ENCODE measurements at places on chromosomes 5 and 9.

- DNase-seq = no peak
These were observed 103.3 kb downstream of the CD180 start for GRCh38 chr5:67093279-67093678.

GRCh38 chr9:79759460-79759859 lies 187.7 kb downstream of the TLE4 start:
- no peak for DNase-seq

DNA sequence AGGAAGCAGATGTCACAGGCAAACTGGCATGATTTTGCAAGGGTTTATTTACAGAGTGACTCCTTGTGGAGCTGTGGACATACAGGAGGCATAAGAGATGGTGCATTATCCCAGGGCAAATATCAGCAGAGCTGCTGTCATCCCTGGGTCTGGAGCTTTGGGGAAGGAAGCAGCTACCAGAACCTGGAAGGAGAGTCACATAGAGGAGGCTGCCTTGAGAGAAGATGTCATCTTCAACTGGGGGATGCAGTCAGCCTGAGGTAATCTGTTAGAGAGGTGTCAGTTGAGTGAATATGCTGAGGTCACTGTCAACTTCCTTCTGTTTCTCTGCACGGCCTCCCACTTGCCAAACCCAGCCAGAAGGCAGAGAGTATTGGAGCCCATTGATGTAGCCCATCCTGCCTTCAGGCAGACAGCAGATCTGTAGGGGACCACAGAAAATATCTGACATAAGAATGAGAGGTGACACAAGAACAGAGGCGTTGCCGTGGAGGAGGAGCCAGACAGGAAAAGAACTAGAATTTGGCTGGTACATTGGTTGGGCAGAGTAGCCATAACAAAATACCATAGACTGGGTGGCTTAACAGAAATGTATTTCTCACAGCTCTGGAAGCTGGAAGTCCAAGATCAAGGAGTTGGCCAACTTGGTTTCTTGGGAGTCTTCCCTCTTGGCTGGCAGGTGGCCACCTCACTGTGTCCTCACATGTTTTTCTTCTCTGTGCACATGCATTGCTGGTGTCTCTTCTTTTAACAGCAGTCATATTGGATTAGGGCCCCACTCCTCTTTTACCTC lies 102.8 kb downstream of the SNX18 start:
- DNase-seq = no peak

- DNase-seq = no peak
These were observed 7.4 kb downstream of the MEF2C start for GRCh38 chr5:88875341-88876234.

GRCh38 chr9:119278171-119278570 lies 91.1 kb downstream of the BRINP1 start:
- no peak for DNase-seq

- no peak for DNase-seq
These were observed 69.3 kb downstream of the AMBP start for GRCh38 chr9:114008667-114009410.

DNA sequence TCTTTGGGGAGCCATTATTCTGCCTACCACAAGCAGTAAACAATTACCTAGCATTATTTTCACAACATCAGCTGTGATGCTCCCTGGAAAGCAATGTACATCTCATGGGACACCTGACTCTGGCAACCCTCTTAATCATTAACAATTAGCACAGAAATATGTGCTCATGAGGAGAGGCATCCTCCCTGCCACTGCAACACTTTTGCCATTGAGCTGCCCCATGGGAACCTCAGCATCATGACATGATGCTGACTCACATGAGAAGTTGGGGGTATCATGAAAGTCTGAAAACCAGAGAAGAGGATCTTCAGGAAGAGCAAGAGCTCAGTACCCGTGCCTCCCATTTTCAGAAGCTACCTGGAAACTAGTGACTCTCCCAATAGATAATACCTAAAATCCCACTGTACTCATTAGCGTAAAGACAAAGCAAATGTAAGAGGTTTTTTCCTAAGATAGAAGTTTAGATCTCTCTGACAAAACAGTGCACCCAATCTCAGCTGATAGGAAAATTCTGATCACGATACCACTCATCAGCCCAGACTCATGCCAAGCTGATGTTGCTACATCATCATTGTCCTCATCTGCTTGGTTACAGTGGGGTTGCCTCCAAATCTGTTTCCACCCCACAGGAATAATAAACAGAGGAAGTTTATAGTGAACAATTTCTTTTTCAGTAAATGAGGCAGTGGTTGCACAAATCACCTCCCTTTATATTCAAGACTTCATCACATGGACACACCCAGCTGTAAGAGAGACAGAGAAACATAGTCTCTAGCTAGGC lies 244.5 kb downstream of the NR2F1-AS1 start:
- no peak for DNase-seq

GRCh38 chr5:40291338-40291737 lies 388.4 kb upstream of the PTGER4 start:
- DNase-seq = no peak

GRCh38 chr5:135710045-135710675 lies 124.3 kb upstream of the SLC25A48 start:
- no peak for DNase-seq

- DNase-seq = no peak
These were observed 15.4 kb downstream of the CCL28 start for GRCh38 chr5:43396762-43397304.

- DNase-seq = no peak
These were observed 286.1 kb upstream of the IRX1 start for GRCh38 chr5:3309538-3309937.

DNA sequence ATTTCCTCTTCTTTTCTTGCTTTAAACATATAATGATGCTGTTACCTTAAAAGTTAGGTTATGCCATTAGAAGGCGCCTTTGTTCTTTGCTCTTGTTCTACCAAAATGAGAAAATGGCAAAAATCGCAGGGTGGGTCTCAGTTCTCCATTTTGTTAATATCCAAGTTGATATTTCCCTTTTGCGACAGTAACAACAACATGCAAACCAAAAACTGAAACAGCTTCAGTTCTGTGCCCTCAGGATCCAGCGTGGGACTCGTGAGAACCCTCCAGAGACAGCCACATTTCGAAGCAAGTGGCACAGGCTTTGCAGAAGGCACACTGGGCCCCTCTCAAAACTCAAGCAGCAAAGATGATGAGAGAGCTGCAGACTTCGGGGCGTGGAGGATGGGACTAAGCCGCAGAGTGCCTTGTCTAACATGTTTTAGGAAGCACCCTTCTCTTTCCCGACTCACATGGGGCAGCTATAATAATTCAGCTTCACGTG lies 33.0 kb upstream of the LCP2 start:
- no peak for DNase-seq

GRCh38 chr5:170166101-170166500 lies 60.4 kb downstream of the FOXI1 start:
- no peak for DNase-seq

GRCh38 chr5:77869116-77869798 lies 93.1 kb upstream of the TBCA start:
- DNase-seq = no peak

DNA sequence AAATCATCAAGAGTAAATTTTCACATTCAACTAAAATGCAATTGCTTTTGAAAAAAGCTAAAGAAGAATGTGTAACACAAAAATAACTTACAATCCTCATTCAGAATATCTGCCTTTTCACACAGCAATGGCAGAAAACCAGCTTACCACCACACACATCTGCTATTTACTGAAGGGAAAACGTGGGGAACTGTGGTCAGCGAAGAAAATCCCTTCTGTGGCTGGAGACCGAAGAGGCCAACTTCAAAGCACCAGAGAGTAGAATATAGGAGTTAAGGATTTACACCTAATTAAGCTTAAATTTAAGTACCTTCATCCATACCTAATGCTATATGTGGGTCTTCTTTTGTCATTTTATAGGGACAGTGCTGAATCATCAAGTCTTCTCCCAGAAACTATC lies 339.6 kb downstream of the DEPDC1B start:
- no peak for DNase-seq

DNA sequence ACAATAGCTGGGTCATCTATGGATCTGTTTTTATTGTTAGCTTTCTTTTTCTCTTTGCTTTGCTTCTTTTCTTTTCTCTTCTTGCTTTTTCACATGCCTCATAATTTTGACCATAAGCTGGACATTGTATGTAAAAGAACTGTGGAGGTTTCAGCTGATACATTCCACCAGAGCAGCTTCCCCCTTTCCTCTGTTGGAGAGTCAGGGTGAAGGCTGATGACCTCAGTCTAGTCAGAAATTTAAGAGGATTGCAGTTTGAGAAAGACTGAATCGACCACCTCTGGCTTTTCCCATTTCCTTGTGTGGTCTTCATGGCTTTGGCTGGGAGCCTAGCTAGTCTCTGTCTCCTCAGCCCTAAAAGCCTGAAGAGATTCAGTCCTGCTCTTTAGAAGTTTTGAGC lies 42.0 kb downstream of the KCNIP1 start:
- DNase-seq = no peak

- no peak for DNase-seq
These were observed 208.0 kb upstream of the ARRDC3 start for GRCh38 chr5:91591076-91591475.

DNA sequence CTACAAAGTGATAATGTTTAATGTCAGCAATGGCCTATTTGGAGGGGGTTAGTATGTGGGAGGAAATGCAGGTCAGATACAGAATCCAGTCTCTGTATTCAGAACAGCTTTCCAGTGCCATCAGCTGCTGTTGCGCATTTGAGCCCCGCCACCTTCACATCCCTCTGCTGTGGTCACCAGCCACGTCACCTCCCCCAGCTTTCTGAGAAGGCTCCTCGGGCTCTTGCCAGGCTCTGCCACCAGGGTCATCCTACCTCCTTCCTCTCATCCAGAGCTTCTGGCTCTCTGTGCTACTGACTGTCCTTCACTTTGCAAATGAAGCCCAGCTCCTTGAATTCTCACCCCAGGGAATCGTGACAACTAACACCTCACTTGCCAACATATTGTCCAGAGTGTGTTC lies 138.8 kb downstream of the PIK3R1 start:
- DNase-seq = no peak

DNA sequence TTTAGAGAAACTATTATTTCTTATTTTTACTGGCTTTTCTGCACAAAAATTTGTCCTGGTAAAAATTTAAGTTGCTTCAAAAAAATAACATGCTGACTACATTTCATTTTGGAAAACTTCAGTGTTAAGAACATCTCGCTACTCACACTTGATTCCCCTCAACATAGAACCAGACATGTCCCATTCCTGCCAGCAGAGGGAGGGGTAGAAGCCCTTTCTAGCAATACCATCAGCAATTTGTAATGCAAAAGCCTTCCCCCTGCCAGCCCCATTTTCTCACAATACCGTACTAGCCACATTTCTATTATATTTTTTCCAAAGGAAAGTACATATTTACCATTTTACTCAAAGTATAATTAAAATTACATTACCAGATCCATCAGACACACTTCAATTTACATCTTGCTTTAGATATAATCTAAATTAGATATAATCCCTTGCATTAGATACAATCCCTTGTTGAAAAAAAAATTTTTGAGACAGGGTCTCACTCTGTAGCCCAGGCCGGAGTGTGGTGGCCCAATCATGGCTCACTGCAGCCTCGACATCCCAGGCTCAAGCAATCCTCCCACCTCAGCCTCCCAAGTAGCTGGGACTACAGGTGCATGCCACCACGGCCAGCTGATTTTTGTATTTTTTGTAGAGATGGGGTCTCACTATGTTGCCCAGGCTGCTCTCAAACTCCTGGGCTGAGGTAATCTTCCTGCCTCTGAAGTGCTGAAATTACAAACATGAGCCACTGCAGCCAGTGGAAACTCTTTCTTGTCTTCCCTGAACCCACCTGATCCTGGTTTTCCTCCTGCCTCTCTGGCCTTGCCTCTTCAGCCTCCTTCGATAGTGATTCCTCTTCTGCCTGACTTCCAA lies 39.6 kb upstream of the IDNK start:
- DNase-seq = no peak

DNA sequence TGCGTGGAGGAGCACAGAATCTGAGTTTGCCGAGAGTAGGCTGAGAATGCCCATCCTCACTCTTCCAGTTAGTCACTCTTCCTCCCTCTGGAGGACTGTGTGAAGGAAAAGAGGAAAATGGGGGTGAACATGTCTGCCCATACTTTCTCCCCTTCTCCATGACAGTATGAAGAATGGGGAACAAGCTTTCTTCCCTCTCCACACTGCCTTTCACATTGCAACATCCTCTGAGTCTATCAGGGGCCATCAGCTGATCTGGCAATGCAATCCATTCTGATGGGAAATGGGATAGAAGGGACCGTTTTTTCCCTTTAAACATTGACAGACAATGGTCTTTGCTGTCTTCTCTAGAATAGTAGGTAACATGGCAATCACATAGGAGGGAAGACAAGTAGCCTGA lies 56.8 kb downstream of the UGCG start:
- no peak for DNase-seq

DNA sequence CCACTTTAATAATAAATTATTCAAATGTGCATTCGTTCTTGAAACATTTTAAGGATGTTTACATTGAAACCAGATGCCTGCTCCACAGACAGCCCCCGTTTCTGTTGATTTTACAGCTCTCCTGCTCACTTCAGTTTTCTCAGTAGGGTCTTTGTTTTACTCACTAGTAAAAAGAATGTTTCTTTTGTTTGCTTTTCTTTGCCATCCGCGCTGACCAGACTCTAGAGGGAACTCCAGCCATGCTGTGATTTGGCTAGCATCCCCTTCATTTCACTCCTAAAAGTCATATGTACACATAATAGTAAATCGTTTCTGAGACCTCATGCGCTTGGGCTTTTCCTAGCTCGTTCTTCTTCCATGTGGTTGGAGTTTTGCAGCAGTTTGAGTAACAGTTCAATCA lies 28.7 kb upstream of the PALM2AKAP2 start:
- no peak for DNase-seq

GRCh38 chr5:84564321-84565075 lies 179.8 kb upstream of the EDIL3 start:
- no peak for DNase-seq

GRCh38 chr5:87526131-87526530 lies 113.4 kb upstream of the CCNH start:
- no peak for DNase-seq

DNA sequence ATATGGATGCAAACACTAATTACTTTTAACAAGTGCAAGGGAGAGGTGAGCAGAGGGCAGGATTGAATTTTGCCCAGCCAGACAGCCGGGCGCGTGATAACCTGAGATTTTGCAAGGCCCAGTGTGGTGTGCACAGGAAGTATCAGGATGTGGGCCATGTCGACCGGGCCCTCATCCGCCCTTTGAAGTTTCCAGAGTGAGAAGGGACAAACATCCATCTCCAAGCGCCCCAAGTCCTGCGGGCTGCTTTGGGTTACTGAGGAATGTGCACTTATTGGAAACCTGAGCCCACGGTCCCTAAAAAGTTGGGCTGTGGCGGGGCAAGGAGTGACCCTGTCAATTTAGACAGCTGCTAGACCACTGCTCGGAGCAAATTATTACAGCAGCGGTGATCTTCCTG lies 272.2 kb upstream of the IRX2 start:
- DNase-seq = no peak

GRCh38 chr5:175464942-175465233 lies 13.5 kb upstream of the SFXN1 start:
- no peak for DNase-seq

DNA sequence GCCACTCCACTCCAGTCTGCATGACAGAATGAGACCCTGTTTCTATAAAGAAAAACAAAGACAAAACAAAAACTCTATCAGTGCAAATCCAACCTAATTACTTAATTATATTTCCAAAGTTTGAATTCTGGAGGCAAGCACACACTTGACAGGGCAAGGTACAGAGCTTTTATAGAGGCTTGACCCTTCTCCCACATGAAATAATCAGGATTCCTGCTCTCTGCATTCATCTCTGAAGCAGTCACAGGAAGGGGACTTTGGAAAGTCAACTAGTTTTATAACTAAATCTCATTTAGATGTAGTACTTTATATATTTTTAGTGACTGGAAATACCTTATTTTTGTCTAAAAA lies 91.9 kb upstream of the CHD1 start:
- DNase-seq = no peak

- no peak for DNase-seq
These were observed 182.2 kb downstream of the SREK1 start for GRCh38 chr5:66326276-66326675.

Data from SIG-M5 (cell line).